SJSA1 (cell line): ENCODE measurements at places on chromosomes 1 and 21.

- no peak for DNase-seq
Observed at GRCh38 chr1:154998201-154998780, 4.3 kb upstream of the ZBTB7B start.

GRCh38 chr1:62810420-62811274 is 26.7 kb downstream of the ATG4C start:
- DNase-seq = no peak

- DNase-seq = peak; percentile 95
Observed at GRCh38 chr1:204319462-204319861, 40.3 kb downstream of the PLEKHA6 start.

GRCh38 chr1:27496604-27497155 is 6.7 kb upstream of the WASF2 start:
- no peak for DNase-seq

GRCh38 chr21:28743723-28744122 is 249.0 kb downstream of the LTN1 start:
- DNase-seq = no peak

- no peak for DNase-seq
Observed at GRCh38 chr21:44526096-44526997, 13.6 kb downstream of the KRTAP10-1 start.

DNA sequence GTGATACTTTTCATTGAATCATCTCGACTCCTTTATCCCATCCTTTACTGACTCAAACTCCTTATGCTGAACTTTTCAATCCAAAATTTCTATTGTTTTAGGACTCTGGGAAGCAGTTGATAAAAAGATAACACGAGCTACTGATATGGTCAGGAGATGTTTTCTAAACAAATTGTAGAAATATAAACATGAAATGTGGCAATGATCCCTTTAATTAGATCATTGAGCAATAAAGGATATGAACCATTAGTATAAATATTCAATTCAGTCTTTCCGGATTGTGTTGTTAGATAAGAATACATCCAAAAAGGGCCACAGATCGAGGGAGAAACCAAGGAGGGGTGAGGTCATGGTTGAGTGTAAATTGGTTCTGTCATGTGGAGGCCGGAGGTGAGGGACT is 88.4 kb downstream of the NID1 start:
- DNase-seq = no peak

DNA sequence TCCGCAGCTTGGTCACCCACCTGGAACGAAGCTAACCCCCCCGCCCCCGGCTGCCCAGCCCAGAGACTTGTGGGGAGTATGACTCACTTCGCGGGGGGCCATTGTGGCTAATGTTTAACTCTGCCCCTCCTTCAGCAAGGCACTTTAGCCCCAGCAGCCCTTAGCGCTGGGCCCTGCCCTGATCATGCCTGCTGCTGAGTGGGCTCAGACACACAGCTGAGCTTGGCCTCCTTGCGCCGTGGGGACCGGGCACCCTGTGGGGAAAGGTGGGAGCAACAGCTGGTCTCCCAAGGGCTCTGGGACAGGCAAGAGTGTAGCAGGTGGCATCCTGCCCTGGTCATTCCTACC is 6.3 kb upstream of the LAD1 start:
- DNase-seq = no peak

GRCh38 chr1:15326691-15327588 is 79.9 kb downstream of the FHAD1 start:
- peak; percentile 35 for DNase-seq

DNA sequence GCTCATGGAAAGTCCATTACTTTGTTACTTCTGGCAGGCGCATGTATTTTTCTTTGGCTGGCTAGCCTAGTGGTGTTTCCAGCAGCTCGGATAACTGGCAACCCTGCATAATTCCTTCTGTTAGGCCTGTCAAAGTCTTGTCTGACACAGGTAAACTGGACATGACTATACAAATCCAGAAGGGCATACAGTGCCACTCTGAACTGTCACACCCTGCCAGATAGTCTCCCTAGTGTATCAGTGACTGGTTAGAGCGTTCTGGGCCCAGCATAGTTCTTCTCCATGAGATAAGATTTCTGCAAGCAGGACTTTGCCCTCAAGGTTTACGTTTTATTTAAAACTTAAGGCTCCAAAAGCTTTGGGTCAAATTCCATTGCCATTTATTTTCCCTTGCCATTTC is 177.7 kb upstream of the GORAB start:
- no peak for DNase-seq

GRCh38 chr21:38170283-38170682 is 86.5 kb upstream of the KCNJ15 start:
- peak; percentile 38 for DNase-seq

- no peak for DNase-seq
Observed at GRCh38 chr1:40593449-40594186, 62.2 kb downstream of the ZNF684 start.

DNA sequence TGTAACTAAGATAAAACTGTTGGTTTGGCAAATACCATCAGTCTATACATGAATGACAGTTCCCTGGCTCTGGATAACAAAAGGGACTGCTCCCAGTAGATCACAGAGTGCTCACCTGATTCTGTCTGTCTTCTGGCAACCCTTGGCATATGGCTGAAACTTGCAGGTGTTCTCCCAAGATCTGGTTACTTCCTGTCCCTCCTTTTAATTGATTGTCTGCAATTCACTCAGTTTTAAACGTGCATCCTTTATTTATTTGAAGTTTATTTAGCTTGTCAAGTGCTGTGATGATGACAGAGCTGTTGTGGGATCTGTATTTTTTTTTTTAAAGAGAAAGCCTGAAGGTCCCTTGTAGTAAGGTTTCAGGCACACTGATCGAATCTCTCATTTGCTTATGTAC is 3.4 kb downstream of the KCNA3 start:
- DNase-seq = no peak

- DNase-seq = no peak
Observed at GRCh38 chr1:203797948-203798655, 2.7 kb downstream of the ZBED6 start.

DNA sequence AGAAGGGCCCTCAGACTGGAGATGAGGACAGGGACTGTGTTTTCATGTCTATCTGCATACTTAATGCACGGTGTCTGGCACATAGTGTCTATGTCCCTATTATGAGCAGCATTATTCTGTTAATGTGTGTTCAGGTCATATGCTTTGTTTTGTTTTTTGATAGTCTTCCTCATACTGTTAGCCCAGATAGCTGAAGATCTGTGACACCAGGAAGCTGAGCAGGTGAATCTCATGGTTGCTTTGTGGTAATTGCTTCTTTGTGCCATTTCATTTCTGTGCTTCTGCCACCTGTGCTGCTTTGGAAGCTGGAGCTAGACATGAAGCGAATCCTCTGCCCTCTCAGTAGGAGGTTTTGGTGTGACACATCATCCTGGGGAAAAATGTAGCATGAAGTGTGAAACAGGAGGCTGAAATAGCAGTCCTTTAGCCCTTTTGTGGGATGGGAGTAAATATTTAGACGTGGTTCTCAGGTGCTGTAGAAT is 15.8 kb downstream of the SMAP2 start:
- no peak for DNase-seq

- DNase-seq = no peak
Observed at GRCh38 chr1:234683861-234684632, 74.1 kb upstream of the IRF2BP2 start.

DNA sequence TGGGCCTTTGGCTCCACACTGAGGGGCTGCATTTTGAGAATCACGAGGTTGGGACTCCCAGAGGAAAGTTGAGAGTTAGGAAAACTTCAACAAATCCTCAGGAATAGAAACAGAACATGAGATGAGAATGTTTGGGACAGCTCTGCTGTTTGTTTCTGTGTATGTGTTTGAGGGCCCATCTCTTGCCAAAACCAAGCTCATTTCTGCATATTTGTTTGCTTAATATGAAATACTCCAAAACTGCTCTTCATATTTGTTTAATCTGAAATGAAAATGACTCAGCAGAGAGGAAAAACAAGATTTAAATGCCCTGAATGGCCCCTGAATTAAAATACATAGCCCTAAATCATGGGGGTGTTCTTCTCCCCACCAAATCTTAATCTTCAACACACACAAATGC is 78.1 kb downstream of the DDR2 start:
- no peak for DNase-seq

DNA sequence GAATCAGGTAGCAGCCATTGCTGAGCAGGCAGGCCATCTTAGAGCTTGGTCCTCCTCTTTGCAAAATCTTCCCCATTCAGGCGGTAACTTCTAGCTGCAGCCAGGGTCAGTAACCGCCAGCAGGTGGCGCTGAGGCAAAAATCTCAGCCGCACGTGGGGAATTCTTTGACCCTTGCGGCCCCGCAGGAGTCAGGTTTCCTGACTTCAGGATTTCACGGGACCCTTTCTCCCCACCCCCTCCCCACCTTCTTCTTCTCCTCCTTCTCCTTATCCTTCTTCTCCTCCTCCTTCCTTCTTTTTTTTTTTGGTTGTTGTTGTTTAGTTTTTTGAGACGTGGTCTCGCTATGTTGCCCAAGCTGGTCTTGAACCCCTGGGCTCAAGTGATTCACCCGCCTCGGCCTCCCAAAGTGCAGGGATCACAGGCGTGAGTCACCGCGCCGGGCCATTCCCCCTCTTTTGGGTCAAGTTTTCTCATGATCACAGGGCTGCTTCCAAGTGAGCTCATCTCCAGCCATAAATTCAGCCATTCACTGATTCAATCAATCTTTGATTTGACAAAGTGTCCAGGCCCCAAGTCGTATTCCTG is 33.4 kb upstream of the TENT5B start:
- DNase-seq = peak; percentile 58

DNA sequence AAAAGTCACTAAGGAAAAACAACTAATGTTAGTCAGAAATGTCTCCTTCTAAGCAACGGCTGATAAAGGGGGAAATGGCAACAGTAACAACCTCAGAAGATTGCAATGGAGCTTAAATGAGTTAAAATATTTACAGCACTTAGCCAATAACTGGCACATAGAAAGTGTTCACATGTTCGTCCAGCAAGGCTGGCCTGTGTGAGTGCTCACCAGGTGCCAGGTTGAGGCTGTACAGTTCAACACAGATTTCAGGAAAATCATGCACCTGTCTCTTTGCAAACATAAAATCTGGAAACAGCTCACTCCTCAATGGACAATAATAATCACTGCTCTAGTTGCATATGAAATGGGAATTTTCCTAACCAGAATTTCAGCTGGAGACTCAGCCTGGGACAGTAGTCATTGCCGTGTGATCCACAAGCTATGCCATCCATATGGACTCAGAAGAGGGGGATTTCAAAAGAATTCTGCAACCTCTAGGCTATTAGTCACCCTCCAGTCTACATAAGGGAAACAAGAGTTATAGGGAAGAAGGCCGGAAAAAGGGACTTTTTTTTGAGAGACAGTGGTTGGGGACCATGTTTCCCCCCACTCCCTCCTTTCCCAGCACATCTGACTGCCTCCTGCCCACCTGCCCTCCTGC is 68.6 kb downstream of the SYDE2 start:
- no peak for DNase-seq

DNA sequence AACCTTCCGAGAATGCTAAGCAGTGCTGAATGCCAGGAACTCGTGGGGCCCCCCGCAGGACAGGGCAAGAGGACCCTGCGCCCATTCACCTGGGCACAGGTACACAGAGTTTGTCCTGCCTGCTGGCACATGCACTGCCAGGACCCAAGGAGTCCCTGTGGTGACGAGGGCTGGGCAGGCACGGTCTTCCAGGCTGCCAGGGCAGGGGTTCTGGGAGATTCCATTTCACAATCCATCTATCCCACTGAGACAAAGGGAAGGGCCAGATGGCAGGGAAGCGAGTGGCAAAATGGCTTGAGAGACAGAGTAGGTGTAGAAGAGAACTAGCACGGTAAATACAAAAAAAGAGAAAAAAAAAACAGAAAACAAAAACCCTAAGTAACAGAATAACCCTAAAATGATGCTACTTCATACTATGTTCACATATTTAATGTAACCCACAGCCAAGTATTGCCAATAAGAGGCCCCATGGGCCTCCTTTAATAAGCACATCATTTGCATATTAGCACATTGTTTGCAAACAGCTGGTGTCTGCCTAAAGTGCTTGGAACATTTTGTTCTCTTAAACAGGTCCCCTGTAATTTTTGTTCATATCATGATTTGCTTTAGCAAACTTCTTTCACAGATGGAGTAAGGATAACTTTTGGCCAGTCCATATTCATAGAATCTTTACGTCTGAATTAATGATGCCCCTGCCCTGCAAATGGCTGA is 83.8 kb downstream of the STUM start:
- DNase-seq = no peak

- peak; percentile 37 for DNase-seq
Observed at GRCh38 chr1:153567621-153568366, 2.1 kb upstream of the S100A2 start.

GRCh38 chr1:159927849-159928431 is 2.6 kb upstream of the TAGLN2 start:
- no peak for DNase-seq

- no peak for DNase-seq
Observed at GRCh38 chr1:54804471-54805132, 3.5 kb upstream of the TTC22 start.

DNA sequence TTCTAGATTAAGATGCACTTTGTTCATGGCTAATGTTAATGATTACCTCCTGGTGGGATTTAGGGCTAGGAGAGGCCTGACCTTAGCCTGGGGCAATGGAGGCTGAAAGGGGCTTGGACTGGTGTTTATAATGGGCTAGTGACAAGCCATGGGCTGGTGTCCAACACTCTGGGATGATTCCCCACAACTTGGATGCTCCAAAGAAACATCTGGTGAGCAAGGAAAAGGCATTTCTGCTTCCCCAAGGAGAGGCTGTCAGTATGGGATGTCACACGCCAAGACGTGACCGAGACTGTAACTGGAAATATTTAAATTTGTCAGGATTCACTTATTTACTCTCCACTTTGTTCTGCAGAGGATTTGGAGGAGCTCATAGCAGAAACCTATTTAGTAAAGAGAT is 45.2 kb downstream of the PTPRU start:
- DNase-seq = no peak

DNA sequence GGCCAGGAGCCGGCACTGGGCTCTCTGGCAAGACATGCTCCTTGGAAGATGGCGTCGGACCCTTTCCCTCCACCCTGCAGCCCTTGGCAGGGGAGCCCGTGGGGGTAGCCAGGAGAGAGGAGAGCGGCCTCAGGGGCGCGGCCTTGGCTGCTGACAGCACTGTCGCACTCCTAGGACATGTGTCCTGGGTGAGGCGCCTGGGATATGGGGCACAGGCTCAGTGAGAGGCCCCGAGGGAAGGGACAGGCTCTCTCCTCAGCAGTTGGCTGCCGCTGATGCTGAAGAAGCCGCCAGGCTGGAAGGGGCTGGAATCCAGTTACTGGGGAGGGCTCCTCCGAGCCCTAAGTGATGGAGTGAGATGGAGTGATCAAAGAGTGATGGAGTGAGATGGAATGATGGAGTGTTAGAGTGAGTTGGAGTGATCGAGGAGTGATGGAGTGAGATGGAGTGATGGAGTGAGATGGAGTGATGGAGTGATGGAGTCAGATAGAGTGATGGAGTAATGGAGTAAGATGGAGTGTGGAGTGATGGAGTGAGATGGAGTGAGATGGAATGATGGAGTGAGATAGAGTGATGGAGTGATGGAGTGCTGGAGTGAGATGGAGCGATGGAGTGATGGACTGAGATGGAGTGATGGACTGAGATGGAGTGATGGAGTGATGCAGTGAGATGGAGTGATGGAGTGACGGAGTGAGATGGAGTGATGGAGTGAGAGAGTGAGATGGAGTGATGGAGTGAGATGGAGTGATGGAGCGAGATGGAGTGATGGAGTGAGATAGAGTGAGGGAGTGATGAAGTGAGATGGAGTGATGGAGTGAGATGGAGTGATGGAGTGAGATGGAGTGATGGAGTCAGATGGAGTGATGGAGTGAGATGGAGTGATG is 27.6 kb upstream of the PKP1 start:
- DNase-seq = no peak
